ENCODE measurements at places on chromosomes 4 and X.

DNA sequence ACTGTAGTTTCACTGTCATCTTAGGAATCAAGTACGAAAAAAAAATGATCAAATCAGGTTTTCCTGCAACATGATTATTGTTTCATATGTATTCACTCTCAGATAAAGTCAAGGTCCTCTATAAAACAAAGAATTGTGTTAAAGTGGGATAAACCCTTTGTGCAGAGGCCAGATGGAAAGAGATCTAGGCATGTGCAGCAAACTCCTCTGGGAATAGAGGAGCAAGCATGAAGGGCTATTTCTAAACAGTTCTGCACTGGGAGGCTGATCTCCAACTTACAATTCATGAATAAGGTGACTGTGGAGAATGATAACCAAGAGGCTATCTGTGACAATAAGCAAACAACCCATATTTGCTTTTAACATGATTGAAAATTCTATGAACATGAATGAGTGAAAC is 2.4 kb upstream of the WDFY3 start:
- no peak overlapping the region for H3K4me3 ChIP-seq
- H3K27me3 ChIP-seq = peaks cover 34% of the 10 kb centered on the region
- peaks cover 11% of the 10 kb centered on the region for H3K4me1 ChIP-seq
- no peak for DNase-seq

- H3K4me1 ChIP-seq = no peaks in the 10 kb centered on the region
- DNase-seq = no peak
- H3K27me3 ChIP-seq = no peaks in the 10 kb centered on the region
- H3K4me3 ChIP-seq = no peak overlapping the region
- no peak overlapping the region for H3K27ac ChIP-seq
Measured at GRCh38 chr4:39994406-39994805, 16.7 kb upstream of the PDS5A start.

DNA sequence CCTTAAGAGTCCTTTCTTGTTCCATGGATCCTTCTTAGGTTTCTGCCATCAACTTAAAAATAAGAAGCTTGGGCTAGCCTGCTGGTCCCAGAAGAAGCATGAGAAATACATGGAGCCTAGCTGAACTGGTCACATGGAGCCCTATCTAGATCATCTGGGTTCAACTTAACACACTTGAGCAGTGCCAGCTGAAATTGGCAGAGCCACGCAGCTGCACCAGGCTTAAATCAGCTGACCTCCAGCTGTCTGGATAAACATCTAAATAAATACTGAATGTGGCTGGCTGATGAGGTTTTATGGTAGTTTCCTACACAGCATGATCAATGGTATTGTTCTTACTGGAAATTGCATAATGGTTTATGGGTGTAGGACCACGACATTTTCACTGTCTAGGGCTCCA is 598.4 kb upstream of the FAM241A start:
- no peaks in the 10 kb centered on the region for H3K4me1 ChIP-seq
- no peak for DNase-seq
- no peak overlapping the region for H3K27ac ChIP-seq
- no peaks in the 10 kb centered on the region for H3K27me3 ChIP-seq

DNA sequence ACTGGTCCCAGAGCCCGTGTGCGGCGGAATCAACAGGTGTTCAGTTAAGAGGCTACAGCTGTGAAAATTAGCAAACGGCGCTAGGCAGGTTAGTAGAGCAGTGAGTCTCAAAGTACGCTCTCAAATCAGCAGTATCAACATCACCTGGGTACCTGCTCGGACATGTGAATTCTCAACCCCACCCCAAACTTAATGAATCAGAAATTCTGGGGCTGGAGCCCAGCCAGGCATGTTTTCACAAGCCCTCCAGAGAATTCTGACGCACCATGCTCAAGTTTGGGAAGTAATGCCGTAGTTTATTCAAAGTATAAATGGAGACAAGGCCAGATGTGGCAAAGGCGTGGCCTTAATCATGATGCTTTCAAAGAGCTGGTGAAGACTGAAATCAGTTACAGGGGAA is 58.2 kb upstream of the PTCHD1 start:
- no peaks in the 10 kb centered on the region for H3K4me1 ChIP-seq
- H3K4me3 ChIP-seq = no peak overlapping the region
- H3K27me3 ChIP-seq = peaks cover 4% of the 10 kb centered on the region

DNA sequence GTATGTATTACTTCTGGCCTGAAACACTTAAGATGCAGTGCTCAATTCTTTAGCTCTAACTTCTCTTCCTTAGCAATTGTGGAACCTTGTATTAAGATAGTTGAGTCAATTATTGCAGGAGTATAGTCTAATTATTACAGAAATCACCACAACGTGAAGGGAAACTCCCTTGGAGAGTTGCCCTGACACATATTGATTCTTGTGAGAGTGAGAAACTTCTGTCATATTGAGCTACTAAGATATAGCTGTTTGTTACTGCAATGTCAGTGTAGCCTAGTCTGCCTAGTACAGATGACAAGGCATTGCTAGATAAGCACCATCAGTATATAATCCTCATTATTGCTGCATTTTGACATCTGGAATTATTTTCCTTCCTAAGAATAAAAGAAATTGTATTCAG is 82.7 kb upstream of the TEX13C start:
- no peaks in the 10 kb centered on the region for H3K36me3 ChIP-seq
- peaks cover 26% of the 10 kb centered on the region for H3K27me3 ChIP-seq
- H3K4me3 ChIP-seq = no peak overlapping the region
- no peak overlapping the region for H3K27ac ChIP-seq

GRCh38 chr4:25792200-25792791 is 70.5 kb downstream of the SEL1L3 start:
- H3K4me3 ChIP-seq = no peak overlapping the region
- H3K27ac ChIP-seq = no peak overlapping the region
- peaks cover 77% of the 10 kb centered on the region for H3K36me3 ChIP-seq
- no peaks in the 10 kb centered on the region for H3K4me1 ChIP-seq
- DNase-seq = no peak

DNA sequence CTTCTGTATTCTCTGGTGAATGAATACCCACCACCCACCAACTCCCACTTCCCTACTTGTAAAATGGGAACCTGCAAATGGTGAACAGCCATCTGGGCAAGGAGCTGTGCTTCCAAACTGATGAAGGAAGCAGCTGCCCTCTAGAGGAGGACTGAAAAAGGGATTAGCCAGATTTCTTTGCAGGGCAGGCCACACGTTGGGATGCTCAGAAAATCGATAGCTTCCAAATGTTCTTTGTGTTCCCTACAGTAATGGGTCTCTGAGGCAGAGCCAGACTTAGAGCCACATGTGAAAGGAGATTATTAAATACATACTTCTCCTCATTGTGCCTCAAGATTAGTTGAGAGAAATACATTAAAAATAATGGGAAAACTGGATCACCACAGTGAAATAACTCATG is 39.3 kb upstream of the LPAR4 start:
- peaks cover 28% of the 10 kb centered on the region for H3K27me3 ChIP-seq
- H3K4me1 ChIP-seq = no peaks in the 10 kb centered on the region
- H3K27ac ChIP-seq = no peak overlapping the region
- no peaks in the 10 kb centered on the region for H3K36me3 ChIP-seq
- no peak overlapping the region for H3K4me3 ChIP-seq

- no peak for DNase-seq
- H3K27me3 ChIP-seq = peaks cover 18% of the 10 kb centered on the region
- no peaks in the 10 kb centered on the region for H3K36me3 ChIP-seq
- no peak overlapping the region for H3K4me3 ChIP-seq
- H3K4me1 ChIP-seq = peaks cover 26% of the 10 kb centered on the region
Measured at GRCh38 chrX:109843963-109844751, 111.1 kb upstream of the ACSL4 start.

DNA sequence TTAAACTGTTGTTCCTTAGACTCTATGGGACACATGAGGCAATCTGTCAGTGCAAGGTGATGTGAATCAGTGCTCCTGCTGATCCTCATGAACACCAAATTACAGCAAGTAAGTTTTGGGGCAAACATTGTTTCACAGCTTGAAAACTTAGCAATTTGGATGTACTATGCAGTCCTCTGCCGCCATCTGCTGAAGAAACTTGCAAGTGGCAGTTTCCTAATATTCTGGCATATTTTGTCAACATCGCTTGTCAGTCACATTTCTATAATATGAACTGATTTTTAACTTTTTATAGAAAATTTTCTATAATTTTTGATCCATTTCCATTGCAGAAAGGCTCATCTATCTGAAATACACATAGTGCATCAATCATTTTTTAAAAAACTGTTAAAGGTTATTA is 56.3 kb downstream of the ZAR1 start:
- no peaks in the 10 kb centered on the region for H3K27me3 ChIP-seq
- H3K4me1 ChIP-seq = peaks cover 3% of the 10 kb centered on the region
- H3K4me3 ChIP-seq = no peak overlapping the region
- H3K36me3 ChIP-seq = peaks cover 87% of the 10 kb centered on the region
- DNase-seq = no peak

DNA sequence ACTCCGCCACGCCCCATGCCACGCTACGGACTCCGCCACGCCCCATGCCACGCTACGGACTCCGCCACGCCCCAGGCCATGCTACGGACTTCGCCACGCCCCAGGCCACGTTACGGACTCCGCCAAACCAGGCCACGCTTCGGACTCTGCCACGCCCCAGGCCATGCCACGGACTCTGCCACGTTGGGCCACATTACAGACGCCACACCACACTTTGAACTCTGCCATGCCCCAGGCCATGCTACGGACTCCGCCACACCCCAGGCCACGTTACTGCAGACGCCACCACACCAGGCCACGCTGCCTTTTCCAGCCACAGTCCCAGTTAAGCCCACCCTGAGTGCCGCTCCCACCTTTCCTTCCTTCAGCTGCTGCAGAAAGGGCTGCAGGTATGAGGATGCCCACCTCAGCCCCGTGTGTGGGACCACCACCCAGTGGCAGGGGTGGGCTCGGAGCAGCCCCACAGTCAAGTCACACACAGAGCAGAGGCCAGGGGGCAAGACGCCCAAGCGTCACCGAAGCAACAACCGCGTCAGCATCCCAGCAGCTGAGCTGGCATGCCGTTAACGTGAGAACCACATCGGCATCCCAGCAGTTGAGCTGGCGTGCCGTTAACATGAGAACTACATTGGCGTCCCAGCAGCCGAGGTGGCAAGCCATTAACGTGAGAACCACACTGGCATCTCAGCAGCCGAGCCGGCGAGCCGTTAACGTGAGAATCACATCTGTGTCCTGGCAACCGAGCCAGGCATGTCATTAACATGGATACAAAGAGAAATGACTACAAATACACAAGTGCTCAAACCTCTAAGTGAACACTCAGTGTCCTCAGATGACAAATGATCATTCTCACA is 26.4 kb downstream of the GAK start:
- no peak for DNase-seq
- no peaks in the 10 kb centered on the region for H3K4me1 ChIP-seq
- no peak overlapping the region for H3K4me3 ChIP-seq
- H3K36me3 ChIP-seq = peaks cover 78% of the 10 kb centered on the region
- H3K27ac ChIP-seq = peak overlapping the region; percentile 64
- H3K27me3 ChIP-seq = no peaks in the 10 kb centered on the region

Data from activated T-cell treated with anti-CD3 and anti-CD28 coated beads, Interleukin-2, amount 50 U/mL, for 24 hours (primary cell).